ENCODE measurements at places on chromosomes 11 and 22. TPM values are rescaled to one million over a fixed set of nuclear protein-coding genes. Genes with fewer than 3 reads are reported as not detected.

Gene OR52E2
- total RNA-seq: not detected

Gene ANO9
- total RNA-seq: 77.6 TPM

Gene FAT3
- not detected for total RNA-seq

Gene TTC12
- total RNA-seq: 8.0 TPM

Gene SULT4A1
- total RNA-seq: not detected
